ENCODE measurements at places on chromosomes 6 and 20.

GRCh38 chr6:18308070-18308735, 43.9 kb upstream of the DEK start:
- no peak for DNase-seq

DNA sequence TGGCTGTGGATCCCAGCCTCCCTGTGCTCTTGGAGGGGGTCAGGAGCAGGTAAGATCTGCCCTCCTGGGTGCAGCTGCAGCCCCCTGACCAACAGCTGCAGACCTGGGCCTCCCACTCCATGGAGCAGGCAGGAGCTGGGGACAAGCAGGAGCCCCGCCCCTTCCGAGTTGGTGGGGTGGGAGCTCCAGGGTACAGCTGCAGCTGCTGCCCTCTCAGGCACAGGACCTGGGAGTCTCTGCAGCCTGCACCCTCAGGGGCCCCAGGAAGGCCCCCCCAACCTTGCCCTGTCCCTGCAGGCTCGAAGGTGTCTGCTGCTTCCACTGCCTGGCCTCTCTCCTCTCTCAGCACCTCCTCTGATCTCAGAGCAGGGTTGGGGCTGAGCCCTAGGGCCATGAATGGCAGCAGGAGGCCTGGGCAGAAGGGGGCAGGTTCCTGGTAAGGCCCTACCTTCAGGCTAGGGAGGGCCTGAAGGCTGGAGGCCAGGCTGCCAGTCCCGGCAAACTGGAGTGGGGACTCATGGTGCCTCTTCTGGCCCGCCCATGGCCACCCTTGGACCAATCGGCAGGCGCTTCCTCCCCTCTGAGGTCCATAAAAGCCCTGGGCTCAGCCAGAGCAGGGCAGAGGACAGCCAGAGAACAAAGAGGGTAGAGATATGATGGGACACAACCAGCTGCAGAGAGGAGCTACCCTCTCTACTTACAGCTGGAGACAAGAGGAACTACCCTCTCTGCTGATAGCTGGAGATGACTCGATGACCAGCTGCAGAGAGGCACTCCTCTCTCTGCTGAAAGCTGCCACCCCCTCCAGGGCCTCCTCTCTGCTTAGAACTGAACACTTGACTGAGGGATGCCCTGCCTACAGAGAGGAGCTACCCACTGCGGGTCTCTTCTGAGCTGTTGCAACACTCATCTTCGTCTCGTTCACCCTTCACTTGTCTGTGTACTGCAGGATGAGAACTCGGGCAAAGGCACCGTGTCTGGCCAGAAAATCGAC, 7.8 kb upstream of the PACSIN1 start:
- no peak for DNase-seq

- DNase-seq = no peak
Observed at GRCh38 chr6:160305926-160306713, 42.1 kb upstream of the SLC22A3 start.

GRCh38 chr20:59771506-59772372, 161.7 kb downstream of the SYCP2 start:
- no peak for DNase-seq

- DNase-seq = no peak
Observed at GRCh38 chr6:120219339-120219738, 869.8 kb upstream of the MAN1A1 start.

GRCh38 chr6:31351401-31352309, 5.3 kb downstream of the HLA-B start:
- DNase-seq = no peak

GRCh38 chr6:159008656-159009288, 8.8 kb upstream of the RSPH3 start:
- peak; percentile 59 for DNase-seq

DNA sequence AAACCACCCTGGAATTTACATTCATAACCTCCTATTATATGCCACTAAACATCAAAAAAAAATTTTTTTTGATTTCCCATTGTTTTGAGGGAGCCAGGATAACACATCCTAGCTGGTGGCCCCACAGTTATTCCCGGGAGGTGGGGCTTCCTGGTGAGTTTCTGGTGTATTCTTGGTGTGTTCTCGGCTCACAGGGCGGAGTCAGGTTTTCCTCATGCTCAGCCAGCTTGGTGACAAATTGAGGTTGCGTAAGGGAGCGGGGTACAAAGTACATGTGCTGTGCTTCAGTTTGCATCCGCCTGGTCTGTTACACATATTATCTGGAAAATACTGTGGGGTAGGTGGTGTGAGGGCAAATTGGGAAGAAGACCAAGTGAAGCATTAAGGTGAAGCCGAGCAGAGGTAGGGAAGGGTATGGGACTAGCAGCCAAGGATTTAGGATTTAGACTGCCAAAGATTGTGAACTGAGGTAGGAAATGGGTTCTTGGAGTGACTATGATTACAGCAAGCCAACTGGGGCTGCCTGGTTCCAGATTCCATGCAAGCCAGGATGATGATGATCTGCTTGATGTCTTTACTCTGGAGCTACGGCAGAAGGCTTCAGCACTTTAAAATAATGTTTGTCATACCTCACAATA, 46.2 kb upstream of the EEF1A1 start:
- no peak for DNase-seq

- DNase-seq = no peak
Observed at GRCh38 chr6:38631186-38631783, 8.4 kb downstream of the BTBD9 start.

- DNase-seq = no peak
Observed at GRCh38 chr6:159434410-159434809, 258.6 kb downstream of the SOD2 start.

DNA sequence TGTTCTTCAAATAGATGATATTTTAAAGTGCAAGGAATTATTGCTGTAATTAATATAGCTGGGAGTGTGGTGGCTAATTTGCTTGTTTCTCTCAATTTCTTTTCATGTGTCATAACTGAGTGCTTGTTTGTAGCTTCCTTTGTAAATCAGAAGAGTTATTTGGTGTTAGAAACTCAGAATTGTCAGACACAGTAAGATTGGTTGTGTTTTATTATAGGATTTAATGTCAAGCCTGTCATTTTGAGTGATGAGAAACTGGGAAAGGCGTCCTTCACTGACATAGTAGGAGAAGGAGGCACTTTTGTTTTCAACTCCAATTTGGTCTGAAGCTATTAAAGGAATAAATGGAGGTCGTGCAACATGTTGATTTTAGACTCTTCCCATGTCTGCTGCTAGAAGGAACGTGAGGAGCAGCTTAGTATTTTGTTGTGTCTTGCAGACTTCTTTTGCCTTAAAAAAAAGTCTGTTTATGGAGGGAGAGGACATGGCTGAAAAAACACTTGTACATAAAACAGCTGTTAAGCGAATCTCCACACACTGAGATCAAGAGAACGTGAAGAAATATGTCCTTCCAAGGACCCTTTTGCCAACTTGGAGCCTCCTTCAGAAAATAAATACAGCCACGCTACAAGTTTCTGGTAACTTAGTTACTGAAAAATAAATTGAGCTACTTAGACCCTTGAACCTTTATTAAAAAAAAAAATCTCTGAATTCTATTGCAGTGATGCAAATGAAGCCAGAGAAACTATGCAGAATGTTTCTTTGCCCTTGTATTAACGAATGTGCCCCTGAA, 59.5 kb downstream of the BMP6 start:
- no peak for DNase-seq

DNA sequence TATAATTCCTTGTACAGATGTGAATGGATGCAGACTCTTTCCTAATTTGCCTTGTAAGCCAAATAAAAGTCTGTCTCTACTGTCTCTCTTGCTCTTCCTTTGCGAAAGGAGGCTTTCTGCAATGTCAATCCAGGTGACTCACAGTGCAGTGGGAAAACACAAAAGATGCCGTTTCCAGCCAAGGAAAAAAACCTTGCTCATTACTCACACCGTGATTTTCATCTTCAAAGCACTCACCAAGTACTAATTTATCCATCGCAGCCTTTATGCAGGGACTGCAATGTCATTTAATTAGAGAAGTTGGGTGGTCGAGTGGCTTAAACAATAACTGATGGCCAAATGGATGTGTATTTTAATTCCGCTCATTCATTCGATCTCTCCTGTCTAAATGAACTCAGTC, 23.8 kb downstream of the SAYSD1 start:
- no peak for DNase-seq

DNA sequence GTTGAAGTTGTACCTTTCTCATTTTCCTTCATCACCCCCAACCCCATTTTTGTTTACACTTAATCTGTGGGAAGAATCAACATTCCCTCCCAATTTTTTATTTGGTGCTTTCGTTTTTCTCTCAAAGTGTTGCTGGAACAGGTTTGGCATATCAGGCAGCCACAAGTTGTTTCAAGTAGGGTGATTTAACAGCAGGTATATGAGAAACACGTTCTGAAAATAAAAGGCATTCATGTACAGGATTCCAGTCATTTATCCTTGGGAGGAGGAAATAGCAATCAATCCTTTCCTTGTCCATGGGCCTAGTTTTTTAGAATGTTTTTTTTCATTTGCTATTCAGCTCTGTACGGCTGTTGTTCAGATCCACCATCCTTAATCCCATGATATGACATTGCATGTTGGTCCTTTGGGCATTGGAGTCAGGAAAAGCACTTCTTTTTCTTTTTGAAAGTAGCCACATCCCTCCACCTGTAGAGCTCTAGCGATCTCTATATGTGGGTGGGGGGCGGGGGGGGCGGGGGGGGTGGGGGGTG, 120.2 kb downstream of the JARID2 start:
- DNase-seq = no peak

DNA sequence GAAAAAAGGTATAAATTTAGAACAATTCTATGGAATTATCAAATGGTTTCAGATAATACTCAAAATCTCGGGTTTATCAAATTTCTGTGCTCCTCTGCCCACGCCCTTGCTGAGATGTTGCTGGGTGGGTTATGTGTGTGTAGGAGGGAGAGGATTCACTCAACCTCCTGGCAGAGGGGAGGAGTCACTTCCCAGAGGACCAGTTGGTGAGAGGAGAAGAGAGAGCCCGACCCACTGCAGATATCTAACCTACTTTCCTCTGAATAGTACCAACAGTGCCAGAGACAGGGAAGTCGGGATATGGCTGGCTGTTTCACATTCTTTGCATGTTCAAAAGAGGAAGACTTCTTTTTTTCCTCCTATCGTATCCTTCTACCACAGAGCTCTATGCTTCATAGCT, 187.1 kb upstream of the MAN1A1 start:
- no peak for DNase-seq

GRCh38 chr20:47189060-47189459, 167.4 kb downstream of the ZMYND8 start:
- DNase-seq = no peak

GRCh38 chr6:112906726-112907125, 559.6 kb downstream of the RFPL4B start:
- DNase-seq = no peak

DNA sequence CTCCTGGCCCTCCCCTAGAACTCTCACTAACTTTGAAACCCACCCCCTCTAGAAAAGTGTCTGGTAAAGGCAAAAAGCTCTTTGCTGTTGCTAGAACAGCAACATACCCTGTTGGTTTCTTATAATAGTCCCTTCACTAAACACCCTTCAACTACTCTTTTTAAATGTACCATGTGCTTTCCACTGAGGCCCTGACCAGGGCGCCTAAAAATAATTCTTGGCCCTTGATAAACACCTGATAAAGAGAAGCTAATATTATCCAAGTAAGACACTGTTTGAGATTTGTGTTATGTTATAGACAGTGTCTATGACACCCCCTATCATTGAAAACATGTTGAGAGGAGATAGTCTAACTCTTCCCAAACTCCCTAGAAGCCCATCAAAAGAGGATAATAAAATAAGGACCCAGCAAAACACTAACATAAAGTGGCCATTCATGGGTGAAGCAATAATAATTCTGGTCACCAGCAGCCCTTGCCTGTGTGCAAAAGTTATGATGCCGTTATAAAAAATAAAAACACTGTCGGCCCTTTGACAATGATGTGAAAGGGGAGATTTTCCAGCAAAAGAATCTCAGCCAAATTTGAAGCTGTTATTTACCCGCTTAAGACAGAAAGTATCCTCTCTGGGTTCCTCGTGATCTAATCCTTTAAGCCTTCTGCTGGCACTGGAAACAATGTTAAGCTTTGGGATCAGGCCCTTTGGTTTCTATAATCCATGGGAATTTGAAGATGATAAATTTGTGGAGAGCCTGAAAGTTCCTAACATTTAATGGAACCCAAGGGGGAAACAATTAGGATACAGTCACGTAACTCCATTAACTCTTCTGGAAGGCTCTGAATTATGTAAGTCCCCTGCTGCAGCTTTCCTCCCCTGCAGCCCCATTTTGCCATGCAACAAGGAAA, 122.6 kb upstream of the PLCB4 start:
- no peak for DNase-seq

- no peak for DNase-seq
Observed at GRCh38 chr6:50995036-50995435, 176.4 kb downstream of the TFAP2B start.

DNA sequence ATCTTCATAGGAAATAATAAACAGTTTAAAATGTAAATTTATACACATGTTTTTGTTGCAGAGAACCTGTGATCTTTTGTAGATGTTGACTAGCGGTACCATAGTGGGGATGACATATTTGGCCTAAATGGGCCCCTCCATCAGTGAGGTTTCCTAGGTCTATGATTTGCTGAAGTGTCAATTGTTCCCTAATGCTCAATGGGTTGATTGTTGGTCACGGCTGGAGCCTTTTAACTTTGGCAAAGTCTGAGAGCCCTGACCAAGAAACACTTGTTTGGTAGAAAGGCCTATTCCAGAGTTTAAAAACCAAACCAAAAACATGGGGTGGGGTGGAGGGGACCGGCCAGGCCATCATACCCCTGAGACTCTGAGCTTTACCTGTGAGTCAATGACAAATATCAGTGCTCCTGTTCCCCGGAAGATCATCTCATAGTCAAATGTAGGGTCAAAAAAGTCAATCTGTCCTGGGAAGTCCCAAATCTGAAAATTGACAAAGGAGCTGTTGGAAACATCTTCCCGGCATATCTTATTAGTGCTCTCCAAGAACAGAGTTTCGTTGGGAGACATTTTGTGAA, 25.1 kb downstream of the RRAGD start:
- DNase-seq = no peak

DNA sequence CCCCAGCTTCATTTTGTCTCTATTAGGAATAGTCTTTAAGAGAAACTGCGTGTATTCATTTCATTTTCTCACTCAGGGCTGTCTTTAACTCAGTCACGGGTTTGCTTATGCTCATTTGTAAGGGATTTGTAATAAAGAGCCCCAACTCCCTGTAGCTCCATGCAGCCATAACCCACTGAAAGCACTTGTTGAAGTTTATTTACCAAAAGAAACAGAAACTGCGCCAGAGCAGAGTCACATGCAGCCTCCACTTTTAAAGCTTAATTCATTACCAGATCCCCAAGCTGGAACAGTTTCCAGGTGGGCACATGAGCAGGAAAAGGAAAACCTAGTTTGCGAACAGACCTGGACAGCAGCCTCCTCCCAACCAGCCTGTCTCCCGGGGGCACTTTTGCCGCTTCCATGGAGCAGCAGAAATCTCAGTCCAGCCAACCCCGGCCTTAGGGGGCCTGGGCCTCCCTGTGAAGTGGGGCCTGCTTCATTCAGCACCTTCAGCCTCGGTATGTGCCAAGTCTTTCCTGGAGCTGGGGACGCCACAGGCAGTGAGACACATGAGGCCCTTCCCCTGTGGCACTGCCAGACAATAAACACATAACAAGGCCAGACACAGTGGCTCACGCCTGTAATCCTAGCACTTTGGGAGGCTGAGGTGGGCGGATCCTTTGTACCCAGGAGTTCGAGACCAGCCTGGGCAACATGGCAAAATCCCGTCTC, 4.5 kb downstream of the BCAS4 start:
- no peak for DNase-seq

- DNase-seq = peak; percentile 49
Observed at GRCh38 chr20:11544029-11544678, 373.5 kb upstream of the BTBD3 start.

GRCh38 chr6:75267461-75267860, 17.1 kb downstream of the TMEM30A start:
- no peak for DNase-seq
